Uterus (tissue), 4 donors: ENCODE measurements at places on chromosomes 1 and 21. TPM values are rescaled to one million over a fixed set of nuclear protein-coding genes. Genes with fewer than 3 reads are reported as not detected.

The EXO1 gene
- total RNA-seq, result 0.52 TPM

The OR2T35 gene
- total RNA-seq, result not detected

The USH2A gene
- total RNA-seq, result 0.14 TPM

The TAL1 gene
- total RNA-seq, result 20.7 TPM
